ENCODE measurements at places on chromosomes 16 and 17.

DNA sequence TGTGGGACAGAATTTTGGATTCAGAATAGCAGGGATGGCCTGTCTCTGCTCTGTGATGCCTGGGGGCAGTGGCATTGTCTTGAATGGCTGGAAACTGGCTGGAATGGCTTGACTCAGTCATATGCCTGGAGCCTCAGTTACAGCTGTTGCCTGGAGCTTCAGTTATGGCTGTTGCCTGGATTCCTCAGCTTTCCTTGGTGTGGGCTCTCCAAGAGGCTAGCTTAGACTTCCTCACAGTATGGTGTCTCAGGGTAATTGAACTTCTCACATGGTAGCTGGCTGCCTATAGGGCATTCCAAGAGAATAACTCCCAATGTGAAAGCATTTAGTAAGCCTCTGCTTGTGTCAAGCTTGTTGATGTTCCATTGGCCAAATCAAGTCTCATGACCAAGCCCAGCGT, 21.1 kb downstream of the KRT23 start:
- DNase-seq: no peak

GRCh38 chr17:63306855-63307254, 139.3 kb downstream of the CYB561 start:
- no peak for DNase-seq

DNA sequence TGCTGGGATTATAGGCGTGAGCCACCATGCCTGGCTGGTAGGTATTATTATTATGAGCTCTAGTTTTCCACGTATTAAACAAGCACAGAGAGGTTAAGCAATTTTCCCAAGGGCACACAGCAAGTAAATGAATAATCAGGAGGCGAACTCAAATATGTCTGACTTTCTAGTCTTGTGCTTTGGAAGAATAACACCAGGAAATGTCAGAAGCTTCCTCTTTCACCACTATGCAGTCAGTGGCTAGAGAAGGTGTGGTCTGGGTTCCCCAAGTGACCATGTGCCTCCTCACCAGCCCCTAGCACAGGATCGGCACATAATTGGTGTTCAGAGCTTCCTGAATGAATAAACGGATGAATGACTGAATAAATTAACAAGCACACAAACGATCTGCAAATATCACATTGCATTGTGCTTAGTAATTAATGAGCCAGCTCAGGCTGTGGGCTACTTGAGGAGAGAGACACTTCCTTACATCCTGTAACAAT, 21.6 kb upstream of the SCNN1B start:
- no peak for DNase-seq

DNA sequence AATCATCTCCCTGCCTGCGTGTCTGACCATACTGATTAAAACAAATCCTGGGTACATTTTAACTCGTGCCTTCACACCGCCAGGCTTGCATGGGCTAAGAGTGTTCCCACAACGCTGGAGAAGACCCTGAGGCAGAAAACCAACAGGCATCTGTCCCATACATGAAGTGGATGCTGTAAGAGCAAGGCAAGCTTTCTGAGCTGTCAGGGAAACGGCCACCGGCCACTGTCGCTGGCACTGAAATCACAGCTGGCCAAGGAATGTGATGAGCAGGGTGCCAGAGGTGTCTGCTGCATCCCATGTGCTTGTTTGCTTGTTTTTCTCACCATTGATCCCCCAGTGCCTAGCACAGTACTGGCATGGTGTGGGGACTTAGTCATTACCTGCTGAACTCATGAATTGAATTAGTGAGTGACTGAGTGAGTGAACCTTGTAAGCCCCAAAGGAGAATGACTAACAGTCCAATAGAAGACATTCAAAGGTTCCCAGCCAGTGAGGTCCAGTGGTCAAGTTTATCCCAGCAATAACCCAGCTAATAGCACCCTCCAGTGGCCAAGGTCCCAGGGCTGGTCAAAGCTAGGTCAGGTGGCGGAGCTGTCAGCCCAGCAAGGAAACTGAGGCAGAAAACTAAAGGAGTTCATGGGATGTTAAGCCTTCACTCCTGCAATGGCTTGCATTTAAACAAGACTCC, 92.7 kb upstream of the CDH5 start:
- DNase-seq: no peak
